ENCODE measurements at places on chromosomes 16 and 17.

GRCh38 chr16:87570938-87571867, 31.1 kb upstream of the JPH3 start:
- no peak for DNase-seq

- DNase-seq: no peak
Observed at GRCh38 chr17:5618476-5618875, 34.2 kb upstream of the NLRP1 start.

GRCh38 chr17:34070712-34071111, 184.4 kb upstream of the CCL2 start:
- DNase-seq: no peak

DNA sequence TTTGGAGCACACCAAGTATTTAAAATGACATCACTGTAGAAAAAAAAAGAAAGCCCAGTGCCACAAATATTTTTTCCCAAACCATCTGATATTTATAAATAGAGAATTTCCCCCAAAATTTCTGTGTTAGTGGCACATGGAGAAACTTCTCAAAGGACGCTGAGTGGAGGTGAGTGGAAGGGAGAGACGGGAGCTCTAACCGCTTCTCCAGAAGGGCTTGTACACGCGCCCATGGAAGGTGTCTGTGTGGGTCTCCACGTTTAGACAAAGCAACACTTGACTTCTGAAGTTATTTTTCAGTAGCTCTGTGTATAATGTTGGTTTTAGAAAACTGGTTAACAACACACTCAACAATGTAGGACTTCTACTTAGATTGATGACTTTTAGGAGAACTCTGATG, 1.0 kb downstream of the MYOCD start:
- no peak for DNase-seq

DNA sequence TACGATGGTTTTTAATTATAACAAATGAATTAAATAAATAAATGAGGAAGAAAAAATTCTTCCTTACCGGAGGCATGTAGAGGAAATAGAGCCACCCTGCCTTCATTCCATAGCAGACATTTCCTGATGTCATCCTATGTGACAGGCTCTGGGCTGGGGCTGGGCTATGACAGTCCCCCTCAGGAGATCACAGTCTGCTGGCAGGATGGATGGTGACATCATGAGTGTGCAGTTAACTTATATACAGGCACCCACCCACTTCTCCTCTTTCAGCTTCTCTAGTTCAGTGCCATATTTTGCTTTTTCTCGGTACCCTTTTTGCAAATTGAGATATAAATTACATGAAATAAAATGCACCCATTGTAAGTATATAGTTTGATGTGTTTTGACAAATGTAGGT, 6.4 kb upstream of the CMTM3 start:
- no peak for DNase-seq
